Sigmoid colon (tissue), 7 donors: ENCODE measurements at places on chromosomes 2 and 18. TPM values are rescaled to one million over a fixed set of nuclear protein-coding genes. Genes with fewer than 3 reads are reported as not detected.
A peak's percentile ranks its signal among the peaks of the same experiment; 100 is the strongest.

The TACR1 gene
- 0.99 TPM for total RNA-seq

The GKN2 gene
- not detected for total RNA-seq

The DSG1 gene
- not detected for total RNA-seq

The GPR45 gene
- not detected for total RNA-seq

The CYS1 gene
- 7.5 TPM for total RNA-seq

DNA sequence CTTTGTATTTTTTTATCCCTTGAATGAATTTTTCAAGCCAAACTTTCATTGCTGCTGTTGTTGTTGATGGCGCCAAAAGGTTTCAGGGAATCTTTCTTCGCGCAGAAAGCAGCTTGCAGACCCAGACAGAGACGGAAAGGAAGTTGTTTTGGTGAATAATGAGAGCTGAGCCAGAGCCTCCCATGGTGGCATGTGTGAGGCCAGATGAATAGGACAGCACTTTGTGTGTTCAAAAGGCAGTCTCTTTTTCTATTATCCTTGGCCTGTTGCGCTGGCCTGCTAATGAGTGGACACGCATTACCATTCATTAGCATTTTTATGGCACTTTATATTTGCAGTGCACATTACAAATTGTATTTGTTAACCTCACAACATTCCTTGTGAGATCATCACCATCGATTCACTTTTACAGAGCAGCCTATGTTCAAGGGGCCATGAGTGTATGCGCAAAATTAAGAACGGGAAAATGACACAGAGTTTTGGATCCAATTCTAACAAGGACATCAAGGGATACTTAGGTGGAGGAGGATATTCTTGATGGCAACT lies 754.7 kb downstream of the BCL11A start:
- DNase-seq, result no peak

GRCh38 chr2:120611961-120612360 lies 123.7 kb upstream of the GLI2 start:
- no peak for DNase-seq

DNA sequence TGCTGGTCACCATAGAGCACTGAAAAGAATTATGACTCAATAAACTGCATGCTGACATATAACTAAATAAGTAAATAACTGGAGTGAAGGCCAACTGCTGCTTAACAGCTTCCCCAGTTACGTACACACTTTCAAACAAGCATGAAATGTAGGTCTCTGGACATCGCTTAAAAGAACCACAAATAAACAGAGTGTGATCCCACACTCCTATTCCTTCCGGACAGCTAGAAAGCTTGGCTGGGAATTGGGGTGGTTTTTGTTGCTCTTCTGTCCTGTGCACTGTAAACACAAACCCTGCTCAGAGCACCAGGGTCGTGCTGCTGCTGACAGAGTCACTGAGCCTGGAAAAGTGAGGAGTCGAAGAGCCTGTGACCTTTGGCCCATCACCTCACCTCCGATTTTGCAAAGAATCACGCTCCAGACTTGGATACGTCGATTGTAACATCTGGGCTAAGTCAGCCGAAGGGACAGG lies 162.7 kb upstream of the NT5C1B start:
- no peak for DNase-seq

- no peak for DNase-seq
These were observed 36.3 kb downstream of the OSGEPL1 start for GRCh38 chr2:189726271-189726670.

DNA sequence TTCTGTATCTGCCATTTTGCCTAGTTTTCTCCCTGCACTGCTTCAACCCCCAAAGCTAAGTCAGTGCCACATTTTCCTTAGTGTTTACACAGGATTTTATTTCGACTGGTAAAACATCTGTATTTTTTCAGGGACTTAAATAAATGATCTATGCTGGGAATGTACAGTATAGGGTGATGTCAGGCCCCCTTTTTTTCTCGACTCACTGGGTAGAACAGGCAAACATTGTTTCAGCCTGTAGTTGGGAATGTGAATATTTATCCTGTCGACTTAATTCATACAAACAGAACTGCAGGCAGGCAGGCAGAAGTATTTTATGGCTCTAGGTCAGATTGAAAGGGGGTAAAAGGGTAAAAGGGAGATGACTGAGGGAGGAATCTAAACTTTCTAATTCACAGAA lies 123.5 kb upstream of the ZFP36L2 start:
- no peak for DNase-seq

GRCh38 chr2:240576036-240576435 lies 7.8 kb downstream of the RNPEPL1 start:
- DNase-seq, result no peak

- no peak for DNase-seq
These were observed 207.1 kb downstream of the ZNF521 start for GRCh38 chr18:25144820-25145219.

GRCh38 chr2:240432820-240433801 lies 2.4 kb upstream of the GPC1 start:
- peak; percentile 66 for DNase-seq

- no peak for DNase-seq
These were observed 44.1 kb downstream of the NCK2 start for GRCh38 chr2:105788670-105789290.
